Endothelial cell of coronary artery (primary cell): ENCODE measurements at places on chromosomes 11 and 22. TPM values are rescaled to one million over a fixed set of nuclear protein-coding genes. Genes with fewer than 3 reads are reported as not detected.

CD3E gene
- total RNA-seq = not detected in 2 replicates

TBRG1 gene
- 10.9 and 16.8 TPM in 2 replicates for total RNA-seq

BAIAP2L2 gene
- 0.09 and 0.28 TPM in 2 replicates for total RNA-seq

CHADL gene
- 0.28 and 1.1 TPM in 2 replicates for total RNA-seq

TMEM132A gene
- 74.9 and 87.1 TPM in 2 replicates for total RNA-seq
